Esophagus squamous epithelium (tissue), 5 donors: ENCODE measurements at places on chromosomes 7 and 10. TPM values are rescaled to one million over a fixed set of nuclear protein-coding genes. Genes with fewer than 3 reads are reported as not detected.

- H3K27me3 ChIP-seq: no peaks in the 10 kb centered on the region
- H3K36me3 ChIP-seq: no peaks in the 10 kb centered on the region
- H3K4me3 ChIP-seq: no peak overlapping the region
- DNase-seq: no peak
- H3K4me1 ChIP-seq: no peaks in the 10 kb centered on the region
- no peak overlapping the region for H3K27ac ChIP-seq
These were observed 375.5 kb downstream of the TCERG1L start for GRCh38 chr10:130935897-130936550.

DNA sequence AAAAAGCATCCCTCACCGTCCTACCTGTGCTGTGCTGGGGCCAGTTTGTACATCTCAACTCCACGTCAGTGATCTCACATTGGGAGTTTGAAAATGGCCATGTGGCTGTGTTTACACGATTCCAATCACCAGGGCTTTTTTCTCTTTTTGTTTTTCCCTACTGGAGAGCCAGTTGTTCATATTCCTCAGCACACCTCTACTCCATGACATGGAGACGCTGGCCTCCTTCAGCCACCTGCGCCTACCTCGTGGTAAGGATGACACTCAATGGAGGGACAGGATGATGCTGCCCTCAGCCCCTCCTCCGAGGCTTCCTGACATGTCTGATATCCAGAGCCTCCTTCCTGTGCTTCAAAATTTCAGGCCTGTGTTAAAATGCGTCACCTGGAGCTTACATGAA lies 10.3 kb downstream of the CLRN3 start:
- no peak overlapping the region for H3K4me3 ChIP-seq
- H3K27ac ChIP-seq: no peak overlapping the region
- no peaks in the 10 kb centered on the region for H3K36me3 ChIP-seq
- no peak for DNase-seq

IFIT3 gene
- 6.7 TPM for total RNA-seq

MMD2 gene
- not detected for total RNA-seq

DNA sequence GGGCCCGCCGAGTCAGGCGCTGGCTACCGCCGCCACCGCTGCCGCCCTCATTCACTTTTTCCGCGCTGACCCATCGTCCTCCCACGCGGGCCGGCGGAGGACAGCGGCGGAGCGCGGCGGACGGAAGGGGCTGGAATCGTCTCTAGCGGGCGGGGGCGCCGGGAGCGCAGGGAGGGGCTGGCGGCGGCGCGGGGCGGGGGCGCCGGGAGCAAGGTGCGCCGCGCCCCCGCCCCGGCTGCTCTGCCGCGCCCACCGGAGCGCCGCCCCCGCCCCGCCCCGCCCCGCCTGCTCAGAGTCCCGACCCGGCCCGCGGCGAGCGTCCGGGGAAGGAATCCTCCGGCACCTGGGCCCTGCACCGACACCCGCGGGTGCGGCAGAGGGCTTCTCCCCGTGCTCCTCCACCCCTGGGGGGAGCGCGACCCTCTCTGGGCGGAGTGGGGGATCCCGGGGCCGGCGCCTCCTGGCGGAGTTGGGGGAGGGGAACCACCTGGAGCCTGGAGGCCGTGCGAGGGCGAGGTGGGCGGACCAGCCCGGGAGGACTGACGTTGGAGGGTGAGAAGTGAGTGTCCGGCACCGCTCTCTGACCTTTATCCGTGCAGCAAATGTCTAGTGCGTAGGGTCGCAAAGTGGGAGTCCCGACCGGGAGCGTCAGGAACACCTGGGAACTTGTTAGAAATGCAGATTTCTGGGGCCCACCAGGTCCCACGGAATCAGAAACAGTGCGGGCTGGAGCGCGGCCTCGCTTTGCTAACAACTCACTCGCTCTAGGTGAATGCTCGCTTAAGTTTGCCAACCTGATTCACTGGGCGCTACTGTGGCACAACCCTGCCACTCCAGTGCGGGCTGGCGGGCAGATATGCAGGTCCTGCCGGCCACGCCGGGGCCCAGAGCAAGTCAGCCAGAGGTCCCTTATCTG lies at the start of gene COBL:
COBL (minus strand) TSS at position 144 of the 916 bp plus-strand sequence. CDS start 176 bp downstream, outside the sequence.
- peaks cover 42% of the 10 kb centered on the region for H3K4me1 ChIP-seq
- H3K27ac ChIP-seq: peak within 1 kb of the TSS; percentile 71
- no peaks in the 10 kb centered on the region for H3K36me3 ChIP-seq

GRCh38 chr7:142806022-142806356 lies 35.2 kb downstream of the PRSS2 start:
- no peaks in the 10 kb centered on the region for H3K36me3 ChIP-seq
- H3K27ac ChIP-seq: no peak overlapping the region
- H3K27me3 ChIP-seq: no peaks in the 10 kb centered on the region
- H3K4me1 ChIP-seq: no peaks in the 10 kb centered on the region
- DNase-seq: no peak

DNA sequence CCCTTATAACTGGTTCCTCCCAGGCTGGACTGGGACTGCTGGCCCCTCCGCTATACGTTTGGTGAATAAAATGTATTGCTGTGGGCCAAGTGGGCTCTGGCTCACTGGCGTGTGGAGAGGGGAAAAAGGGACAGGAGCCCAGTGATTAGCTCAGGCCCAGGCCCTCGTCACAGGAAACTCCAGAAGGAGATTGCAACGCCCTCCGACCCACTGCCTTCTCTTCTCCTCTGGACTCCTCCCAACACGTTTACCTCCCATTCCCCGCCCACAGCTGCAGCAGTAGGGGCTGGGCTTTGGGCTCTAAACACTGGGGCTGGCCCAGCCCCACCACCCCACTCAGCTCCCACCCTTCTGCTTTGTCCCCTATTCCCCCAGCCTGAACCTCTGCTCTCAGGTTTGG lies 173.9 kb downstream of the NEURL1 start:
- peak overlapping the region; percentile 43 for H3K27ac ChIP-seq
- no peaks in the 10 kb centered on the region for H3K36me3 ChIP-seq
- peaks cover 33% of the 10 kb centered on the region for H3K4me1 ChIP-seq

FEZF1 gene
- total RNA-seq: not detected

- no peak overlapping the region for H3K4me3 ChIP-seq
- H3K4me1 ChIP-seq: no peaks in the 10 kb centered on the region
- no peak overlapping the region for H3K27ac ChIP-seq
- H3K36me3 ChIP-seq: no peaks in the 10 kb centered on the region
These were observed 354.2 kb upstream of the TMEM229A start for GRCh38 chr7:124387056-124387455.

GRCh38 chr10:116353817-116354216 lies 29.6 kb downstream of the CCDC172 start:
- H3K4me1 ChIP-seq: no peaks in the 10 kb centered on the region
- no peak overlapping the region for H3K27ac ChIP-seq
- H3K4me3 ChIP-seq: no peak overlapping the region
- no peaks in the 10 kb centered on the region for H3K36me3 ChIP-seq
- DNase-seq: no peak
- H3K27me3 ChIP-seq: no peaks in the 10 kb centered on the region

GRCh38 chr10:123257904-123258456 lies 103.8 kb downstream of the BUB3 start:
- no peaks in the 10 kb centered on the region for H3K36me3 ChIP-seq
- no peak overlapping the region for H3K27ac ChIP-seq
- H3K27me3 ChIP-seq: no peaks in the 10 kb centered on the region
- H3K4me1 ChIP-seq: no peaks in the 10 kb centered on the region

DNA sequence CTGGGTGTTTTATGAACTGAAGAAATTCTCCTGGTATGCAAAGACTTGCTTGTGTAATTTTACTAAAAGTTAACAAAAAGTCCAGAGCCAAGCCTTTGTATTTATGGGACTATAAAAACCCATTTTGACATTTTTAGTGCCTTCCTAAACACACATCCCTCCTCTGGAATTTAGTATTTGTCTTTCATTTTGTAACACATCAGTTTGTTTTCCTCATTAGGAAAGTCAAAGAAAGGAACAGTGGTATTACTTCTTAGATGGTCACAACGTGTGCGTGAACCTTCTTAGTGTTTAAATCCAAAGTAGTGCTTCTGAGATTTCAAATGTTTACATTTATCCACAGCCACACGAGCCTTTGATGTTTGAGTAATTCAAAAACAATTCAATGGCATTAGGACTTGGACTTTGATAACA lies 103.2 kb upstream of the TMEM106B start:
- no peak overlapping the region for H3K4me3 ChIP-seq
- no peak for DNase-seq
- no peaks in the 10 kb centered on the region for H3K36me3 ChIP-seq
- no peak overlapping the region for H3K27ac ChIP-seq

DNA sequence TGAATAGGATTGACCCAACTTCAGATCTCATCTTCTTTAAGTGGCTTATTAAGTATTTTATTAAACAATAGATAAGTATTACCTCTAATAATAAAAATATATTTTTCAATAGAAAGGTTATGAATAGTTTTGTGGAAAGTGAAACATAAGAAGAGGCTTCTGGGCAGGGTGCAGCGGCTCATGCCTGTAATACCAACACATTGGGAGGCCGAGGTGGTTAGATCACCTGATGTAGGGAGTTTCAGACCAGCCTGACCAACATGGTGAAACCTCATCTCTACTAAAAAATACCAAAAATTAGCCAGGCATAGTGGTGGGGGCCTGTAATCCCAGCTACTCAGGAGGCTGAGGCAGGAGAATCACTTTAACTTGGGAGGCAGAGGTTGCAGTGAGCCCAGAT lies 26.5 kb downstream of the GPR85 start:
- no peak for DNase-seq
- H3K27me3 ChIP-seq: no peaks in the 10 kb centered on the region
- H3K36me3 ChIP-seq: no peaks in the 10 kb centered on the region
- no peak overlapping the region for H3K4me3 ChIP-seq

- H3K4me1 ChIP-seq: no peaks in the 10 kb centered on the region
- DNase-seq: no peak
- no peaks in the 10 kb centered on the region for H3K36me3 ChIP-seq
- no peak overlapping the region for H3K27ac ChIP-seq
These were observed 30.0 kb upstream of the SAMD9L start for GRCh38 chr7:93178213-93178612.

PAPOLB gene
- 0.38 TPM for total RNA-seq

DNA sequence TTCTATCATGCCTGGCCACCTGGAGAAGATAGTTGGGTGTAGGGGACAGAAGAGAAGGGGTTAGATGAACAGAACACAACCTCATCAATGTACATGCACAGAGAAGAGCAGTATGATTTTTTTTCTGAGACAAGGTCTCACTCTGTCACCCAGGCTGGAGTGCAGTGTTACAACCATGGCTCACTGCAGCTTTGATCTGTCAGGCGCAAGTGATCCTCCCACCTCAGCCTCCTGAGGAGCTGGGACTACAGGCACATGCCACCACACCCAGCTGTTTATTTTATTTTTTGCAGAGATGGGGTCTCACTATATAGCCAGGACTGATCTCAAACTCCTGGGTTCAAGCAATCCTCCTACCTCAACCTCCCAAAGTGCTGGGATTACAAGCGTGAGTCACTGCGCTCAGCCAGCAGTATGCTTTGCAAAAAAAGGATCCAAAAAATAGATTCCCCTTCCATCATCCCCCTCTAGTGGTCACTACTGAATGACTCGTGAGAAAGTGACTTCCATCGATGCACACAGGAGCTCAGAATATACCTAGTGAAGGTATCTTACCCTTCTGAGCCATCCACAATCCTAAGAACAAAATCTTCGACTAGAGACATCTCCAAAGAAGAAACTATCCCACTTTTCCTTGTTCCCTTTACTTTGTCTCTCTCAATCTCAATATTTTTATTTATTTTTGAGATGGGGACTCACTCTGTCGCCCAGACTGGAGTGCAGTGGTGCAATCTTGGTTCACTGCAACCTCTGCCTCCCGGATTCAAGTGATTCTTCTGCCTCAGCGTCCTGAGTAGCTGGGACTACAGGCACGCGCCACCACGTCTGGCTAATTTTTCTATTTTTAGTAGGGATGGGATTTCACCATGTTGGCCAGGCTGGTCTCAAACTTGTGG lies 21.0 kb downstream of the ZCWPW1 start:
- H3K4me3 ChIP-seq: no peak overlapping the region
- no peak overlapping the region for H3K27ac ChIP-seq
- H3K27me3 ChIP-seq: no peaks in the 10 kb centered on the region
- DNase-seq: no peak
- H3K4me1 ChIP-seq: no peaks in the 10 kb centered on the region
- H3K36me3 ChIP-seq: no peaks in the 10 kb centered on the region

DCLRE1A gene
- 5.6 TPM for total RNA-seq

- H3K36me3 ChIP-seq: no peaks in the 10 kb centered on the region
- H3K4me1 ChIP-seq: peaks cover 14% of the 10 kb centered on the region
- no peak for DNase-seq
- H3K4me3 ChIP-seq: peak within 1 kb of the TSS; percentile 92
- peak within 1 kb of the TSS; percentile 80 for H3K27ac ChIP-seq
These were observed at the start of gene HELLS for GRCh38 chr10:94545391-94546048. HELLS (plus strand) TSS chr10:94545788; CDS start chr10:94545922, 134 bp downstream.

UCN3 gene
- not detected for total RNA-seq

CYP3A5 gene
- 77.0 TPM for total RNA-seq

PPP1R3A gene
- total RNA-seq: not detected

TRPV5 gene
- total RNA-seq: not detected

GRCh38 chr10:43347997-43348396 lies 23.4 kb upstream of the FXYD4 start:
- no peak overlapping the region for H3K4me3 ChIP-seq
- no peaks in the 10 kb centered on the region for H3K4me1 ChIP-seq
- H3K27ac ChIP-seq: no peak overlapping the region
- H3K27me3 ChIP-seq: peaks cover 26% of the 10 kb centered on the region
- no peaks in the 10 kb centered on the region for H3K36me3 ChIP-seq

DNA sequence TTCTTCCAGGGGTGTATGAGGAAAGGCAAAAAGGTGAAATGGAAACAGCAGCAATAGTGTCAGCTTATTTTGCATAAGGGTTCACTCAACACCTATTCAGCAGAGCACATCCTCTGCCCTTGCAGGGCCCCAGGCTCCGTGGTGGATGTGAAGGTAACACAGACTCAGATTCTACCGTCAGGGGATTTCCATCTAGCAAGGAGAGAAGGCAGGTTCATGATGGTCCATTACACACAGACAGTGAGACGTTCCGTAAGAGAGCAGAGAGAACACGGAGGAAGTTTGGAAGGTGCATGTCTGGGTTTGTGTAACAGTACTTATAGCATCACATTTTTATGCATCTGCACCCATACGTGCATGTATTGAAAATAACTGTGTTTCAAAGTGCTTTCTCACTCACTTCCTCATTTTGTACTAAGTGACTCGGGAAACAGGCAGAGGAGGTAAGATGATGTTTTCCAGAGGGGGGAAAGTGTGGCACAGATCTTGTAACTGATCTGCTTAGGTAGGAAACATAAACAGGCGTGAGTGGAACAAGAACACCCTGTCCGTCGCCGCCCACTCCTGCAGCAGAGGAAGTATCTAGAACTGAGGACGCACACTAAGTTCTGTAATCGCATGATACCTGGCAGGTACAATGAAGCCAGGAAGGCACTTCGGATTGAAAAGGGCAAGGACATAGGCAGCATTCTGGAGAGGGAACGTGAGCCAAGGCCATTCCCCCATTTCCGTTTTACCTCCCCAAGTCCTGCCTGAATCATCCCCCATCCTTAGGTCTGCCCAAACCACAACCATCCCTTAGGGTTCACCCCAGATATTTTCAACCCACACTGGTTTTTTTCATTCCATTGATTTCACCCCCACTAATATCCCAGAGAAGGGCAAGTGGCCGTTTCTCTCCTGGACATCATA lies 1.0 kb upstream of the ENO4 start:
- DNase-seq: no peak
- no peaks in the 10 kb centered on the region for H3K36me3 ChIP-seq
- no peaks in the 10 kb centered on the region for H3K4me1 ChIP-seq
- peak overlapping the region; percentile 65 for H3K4me3 ChIP-seq
- no peak overlapping the region for H3K27ac ChIP-seq
- no peaks in the 10 kb centered on the region for H3K27me3 ChIP-seq
